ENCODE measurements at places on chromosomes 11 and 22. TPM values are rescaled to one million over a fixed set of nuclear protein-coding genes. Genes with fewer than 3 reads are reported as not detected.

The OPCML gene
- 11.6 TPM for polyA plus RNA-seq

The NRIP3 gene
- 13.4 TPM for polyA plus RNA-seq

The SEPTIN3 gene
- 167 TPM for polyA plus RNA-seq

The TBX10 gene
- polyA plus RNA-seq, result not detected

The KRTAP5-7 gene
- 0.56 TPM for polyA plus RNA-seq

The PANX3 gene
- polyA plus RNA-seq, result not detected

The TREH gene
- 0.12 TPM for polyA plus RNA-seq

The MYOD1 gene
- not detected for polyA plus RNA-seq

The TXNRD2 gene
- 3.5 TPM for polyA plus RNA-seq

The OR5T1 gene
- polyA plus RNA-seq, result not detected

The TYR gene
- not detected for polyA plus RNA-seq

The TMEM135 gene
- 20.9 TPM for polyA plus RNA-seq

The PANX2 gene
- polyA plus RNA-seq, result 6.4 TPM

The SPTBN2 gene
- 159 TPM for polyA plus RNA-seq

The ELF5 gene
- not detected for polyA plus RNA-seq
